ENCODE measurements at places on chromosomes 1 and 21.

GRCh38 chr1:17994046-17994445 is 113.6 kb upstream of the IGSF21 start:
- no peak for DNase-seq

- DNase-seq: no peak
Measured at GRCh38 chr1:152880907-152881306, 2.8 kb downstream of the SMCP start.

DNA sequence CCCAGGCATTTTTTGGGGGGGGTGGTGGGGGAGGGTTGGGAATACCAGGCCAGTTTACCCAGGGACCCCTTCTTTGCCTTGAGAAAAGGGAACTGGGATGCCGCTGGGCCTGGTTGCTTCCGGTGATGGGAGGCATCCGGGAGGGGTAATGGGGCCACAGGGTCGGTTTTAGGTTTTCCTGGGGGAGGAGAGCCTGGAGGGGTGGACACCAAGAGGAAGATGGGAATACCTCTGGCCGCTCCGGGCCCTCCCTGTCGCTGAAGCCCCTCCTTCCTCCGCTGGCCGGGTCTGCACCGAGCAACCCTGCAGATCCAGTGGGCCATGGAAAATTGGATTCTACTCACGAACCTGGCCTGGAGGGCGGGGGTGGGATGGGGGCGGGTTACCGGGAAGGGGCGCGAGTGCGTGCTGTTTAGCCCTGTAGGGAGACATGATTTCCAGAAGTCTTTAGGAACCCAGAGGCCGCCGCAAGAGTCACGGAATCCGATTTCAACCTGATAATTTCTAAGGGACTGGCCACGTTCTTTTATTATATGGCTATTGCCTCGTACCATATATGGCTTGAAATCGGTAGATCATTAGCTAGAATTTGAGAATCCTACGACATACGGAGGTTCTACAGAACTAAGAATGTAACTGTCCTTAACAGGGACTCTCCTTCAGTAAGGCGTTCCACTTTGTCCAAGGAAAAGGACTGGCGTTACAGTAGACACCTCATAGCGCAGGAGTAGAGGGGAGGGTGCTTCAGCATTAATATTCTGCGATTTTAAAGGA is 749 bp downstream of the AKIRIN1 start:
- DNase-seq: peak; percentile 90

DNA sequence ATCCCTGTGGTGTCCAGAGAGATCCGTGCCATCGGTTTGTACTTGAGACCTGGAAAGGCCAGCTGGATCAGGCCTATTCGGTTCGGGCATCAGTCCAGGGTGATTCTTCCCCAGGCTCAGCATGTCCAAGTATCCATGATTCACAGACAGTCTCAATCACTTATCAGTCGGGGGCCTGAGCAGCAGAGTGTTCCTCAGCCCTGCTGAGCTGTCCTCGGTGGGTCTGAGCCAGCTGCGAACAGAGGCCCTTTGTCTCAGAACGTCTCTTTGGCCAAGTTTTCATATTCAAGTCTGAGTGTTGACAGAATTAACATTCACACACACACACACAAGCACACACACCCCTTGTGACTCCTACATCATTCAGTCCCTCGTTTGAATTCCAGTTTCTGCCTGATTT is 33.4 kb upstream of the OSBPL9 start:
- no peak for DNase-seq

DNA sequence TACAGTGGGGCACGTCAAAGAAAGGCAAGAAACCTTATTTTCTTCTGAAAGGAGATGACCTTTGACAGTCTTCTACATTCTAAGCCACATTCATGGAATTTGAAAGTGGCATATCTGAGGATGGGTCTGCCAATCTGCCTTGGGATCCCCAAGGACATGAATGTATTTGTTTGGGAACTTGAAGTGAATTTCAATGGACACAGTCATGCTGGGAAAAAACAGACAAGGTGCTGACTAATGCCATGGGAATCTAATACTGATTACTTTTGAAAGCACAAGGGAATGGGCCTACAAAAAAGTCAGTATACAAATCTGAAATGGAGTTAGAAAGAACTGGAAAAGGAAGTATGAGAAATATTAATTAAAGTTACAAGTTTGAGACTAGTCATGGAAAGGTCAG is 128.8 kb downstream of the KCNJ6 start:
- no peak for DNase-seq

- no peak for DNase-seq
Measured at GRCh38 chr21:32565856-32566465, 19.4 kb downstream of the TCP10L start.

DNA sequence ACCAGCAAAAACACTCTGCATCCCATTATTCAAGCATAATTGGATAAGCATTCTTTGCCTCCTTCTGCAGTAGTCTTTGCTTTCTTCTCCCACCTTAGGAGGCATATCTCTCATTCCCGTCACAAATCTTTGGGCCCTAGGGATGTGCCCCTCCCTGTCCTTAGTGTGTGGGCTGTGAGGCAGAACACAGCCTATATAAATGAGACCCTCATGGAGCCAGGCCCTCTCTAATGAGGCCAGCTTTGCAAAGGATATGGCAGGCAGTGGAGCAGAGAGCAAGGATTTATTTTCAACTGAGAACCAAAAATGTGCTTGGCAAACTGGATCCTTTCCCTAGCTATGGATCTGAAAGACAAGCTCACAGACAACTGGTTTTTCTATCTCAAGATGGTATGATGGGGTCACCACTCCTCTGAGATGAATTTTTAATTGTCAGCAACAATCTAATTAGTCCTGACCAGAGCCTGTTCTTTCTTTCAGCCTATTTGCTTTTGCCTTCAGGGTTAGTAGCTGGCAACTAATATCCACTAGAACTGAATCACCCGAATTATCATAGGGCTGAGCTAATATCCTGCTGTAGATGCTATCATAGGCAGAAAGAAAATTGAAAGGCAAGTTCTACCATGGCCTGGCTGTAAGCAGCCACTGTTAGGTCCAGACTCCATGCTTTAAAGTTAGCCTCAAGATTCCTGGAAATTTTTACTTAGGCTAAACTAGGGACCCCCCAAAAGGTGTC is 134.2 kb downstream of the SYT2 start:
- DNase-seq: no peak

GRCh38 chr1:236416165-236416564 is 22.1 kb downstream of the EDARADD start:
- DNase-seq: peak; percentile 11

DNA sequence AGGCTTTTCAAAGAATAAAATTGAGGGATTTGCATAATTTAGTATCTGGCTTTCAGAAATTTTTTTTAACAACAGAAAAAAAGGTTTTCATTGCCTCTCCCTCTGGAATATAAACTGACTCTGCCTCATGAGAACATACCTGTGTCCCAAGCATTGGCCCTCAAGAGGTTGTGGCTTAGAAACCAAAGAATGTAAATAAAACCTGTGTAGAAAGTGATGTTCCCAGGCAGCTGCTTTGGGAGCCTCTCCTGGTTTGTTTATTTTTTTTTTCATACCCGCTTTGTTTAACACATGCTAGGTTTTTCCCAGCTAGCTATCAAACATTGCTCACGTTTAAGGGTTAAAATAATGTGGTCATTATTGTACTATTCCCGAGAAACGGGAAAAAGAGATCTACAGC is 40.5 kb upstream of the IFNAR2 start:
- peak; percentile 72 for DNase-seq

- no peak for DNase-seq
Measured at GRCh38 chr1:223227031-223227430, 84.0 kb upstream of the TLR5 start.

- DNase-seq: no peak
Measured at GRCh38 chr1:85318217-85318616, 41.8 kb upstream of the BCL10 start.

GRCh38 chr1:226632922-226633351 is 84.4 kb downstream of the STUM start:
- DNase-seq: no peak

DNA sequence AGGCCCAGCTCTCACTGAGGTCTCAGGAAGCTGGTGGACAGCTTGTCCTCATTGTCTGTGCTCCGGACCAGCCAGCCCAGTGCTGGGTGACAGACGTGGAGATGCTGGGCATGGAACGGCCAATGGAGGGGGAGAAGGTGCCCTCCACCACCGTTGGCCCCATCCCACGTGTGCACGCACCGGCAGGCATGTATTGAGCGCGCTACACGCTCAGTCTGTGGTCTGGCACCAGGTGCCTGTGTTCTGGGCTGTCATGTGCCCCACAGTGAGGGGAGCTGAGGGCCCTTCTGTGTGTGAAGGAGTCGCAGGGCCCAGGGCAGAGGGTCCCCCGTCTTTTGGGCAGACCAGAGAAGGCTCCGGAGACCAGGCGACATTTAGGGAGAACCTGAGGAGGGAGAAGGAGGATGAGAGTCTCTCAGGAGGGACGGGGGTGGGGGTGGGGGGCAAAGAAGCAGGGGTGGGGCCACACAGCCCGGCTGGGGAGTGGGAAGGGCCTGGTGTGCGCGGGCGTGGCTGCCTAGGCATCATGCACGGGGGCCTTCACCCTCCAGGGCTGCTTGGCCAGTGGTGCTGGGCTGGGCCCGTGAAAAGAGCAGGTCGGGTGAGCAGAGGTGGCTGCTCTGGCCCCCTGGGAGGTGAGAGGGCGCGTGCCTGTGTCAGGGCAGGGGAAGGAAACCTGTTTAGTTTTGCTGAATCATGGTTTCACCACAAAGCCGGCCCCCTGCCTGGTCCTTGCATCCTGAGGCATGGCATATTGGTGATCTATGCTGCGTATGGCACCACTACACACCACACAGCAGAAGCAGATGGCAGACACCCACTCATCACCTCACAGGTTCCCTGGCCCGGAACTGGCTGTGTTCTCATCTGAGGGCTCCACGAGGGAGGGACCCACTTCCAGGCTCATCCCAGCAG is 86.7 kb upstream of the TTC34 start:
- no peak for DNase-seq

DNA sequence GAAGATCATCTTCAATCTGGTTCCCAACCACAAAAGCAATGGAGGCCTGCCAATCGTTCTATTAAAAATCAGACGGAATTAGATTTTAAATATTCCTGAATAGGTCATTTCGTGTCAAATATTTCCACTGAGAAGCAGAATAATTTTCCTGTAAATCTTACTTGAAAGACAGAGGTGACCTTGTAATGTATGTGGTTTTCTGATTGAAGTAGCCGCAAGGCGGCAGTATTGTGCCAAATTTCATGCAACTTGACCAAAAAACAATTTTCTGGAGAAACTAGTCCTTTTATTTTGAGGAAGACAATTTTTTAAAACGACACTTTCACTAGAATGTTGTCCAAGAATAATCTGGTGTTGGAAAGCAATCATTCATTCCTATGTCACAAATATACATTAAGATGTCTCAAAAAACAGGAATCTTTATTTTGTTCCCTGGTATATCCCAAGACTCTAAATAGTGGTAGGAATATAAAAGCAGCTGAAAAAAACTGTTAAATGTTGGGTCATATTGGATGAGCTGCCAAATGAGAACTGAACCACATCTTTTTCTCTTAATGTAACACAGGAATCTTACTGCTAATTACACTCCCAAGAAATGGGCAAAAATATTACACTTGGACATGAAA is 33.6 kb downstream of the SPAG17 start:
- no peak for DNase-seq

Measured in NCI-H2029 (cell line).